ENCODE measurements at places on chromosomes 2 and 18.
A peak's percentile ranks its signal among the peaks of the same experiment; 100 is the strongest.

GRCh38 chr18:5974696-5975095, 79.4 kb upstream of the TMEM200C start:
- DNase-seq: no peak

DNA sequence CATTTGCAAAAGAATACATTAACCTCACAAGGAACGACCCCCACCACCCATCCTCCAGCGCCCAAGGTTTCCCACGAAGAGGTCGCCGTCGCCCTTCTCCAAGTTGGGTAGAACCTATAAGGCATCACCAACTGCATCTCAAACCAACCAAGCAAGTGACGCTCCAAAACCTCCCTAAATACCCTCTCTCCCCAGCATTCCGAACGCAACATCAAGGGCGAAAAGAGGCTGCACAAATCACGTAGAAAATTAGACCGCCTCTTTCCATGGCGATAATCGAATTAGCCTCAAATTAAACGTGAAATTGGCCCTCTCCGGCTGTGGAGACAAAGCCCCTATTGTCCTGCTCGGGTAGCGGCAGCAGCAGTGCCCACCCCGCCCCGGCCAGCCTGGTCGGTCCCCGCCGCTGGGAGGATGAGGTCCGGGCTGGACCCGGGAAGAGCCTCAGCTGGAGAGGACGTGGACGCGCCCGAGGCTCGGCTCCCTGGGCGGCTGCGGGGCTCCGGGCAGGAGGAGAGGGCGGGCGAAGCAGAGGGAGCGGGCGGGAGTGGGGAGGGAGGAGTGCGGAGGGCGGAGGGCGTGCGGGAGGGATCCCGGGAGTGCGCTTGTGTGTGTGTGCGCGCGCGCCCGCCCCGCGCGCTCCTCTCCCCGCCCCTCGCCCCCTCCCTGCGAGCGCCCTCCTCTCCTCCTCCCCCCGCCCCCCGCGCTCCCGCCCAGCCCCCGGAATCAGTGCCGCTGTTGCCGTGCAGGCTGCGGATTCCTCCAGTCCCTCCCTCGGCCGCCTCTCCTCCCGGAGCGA, at the start of gene SPTBN1:
TSS of gene SPTBN1 (plus strand) at position 765 of the 799 bp plus-strand sequence. CDS start 70,092 bp downstream, outside the sequence.
- DNase-seq: peak; percentile 91

DNA sequence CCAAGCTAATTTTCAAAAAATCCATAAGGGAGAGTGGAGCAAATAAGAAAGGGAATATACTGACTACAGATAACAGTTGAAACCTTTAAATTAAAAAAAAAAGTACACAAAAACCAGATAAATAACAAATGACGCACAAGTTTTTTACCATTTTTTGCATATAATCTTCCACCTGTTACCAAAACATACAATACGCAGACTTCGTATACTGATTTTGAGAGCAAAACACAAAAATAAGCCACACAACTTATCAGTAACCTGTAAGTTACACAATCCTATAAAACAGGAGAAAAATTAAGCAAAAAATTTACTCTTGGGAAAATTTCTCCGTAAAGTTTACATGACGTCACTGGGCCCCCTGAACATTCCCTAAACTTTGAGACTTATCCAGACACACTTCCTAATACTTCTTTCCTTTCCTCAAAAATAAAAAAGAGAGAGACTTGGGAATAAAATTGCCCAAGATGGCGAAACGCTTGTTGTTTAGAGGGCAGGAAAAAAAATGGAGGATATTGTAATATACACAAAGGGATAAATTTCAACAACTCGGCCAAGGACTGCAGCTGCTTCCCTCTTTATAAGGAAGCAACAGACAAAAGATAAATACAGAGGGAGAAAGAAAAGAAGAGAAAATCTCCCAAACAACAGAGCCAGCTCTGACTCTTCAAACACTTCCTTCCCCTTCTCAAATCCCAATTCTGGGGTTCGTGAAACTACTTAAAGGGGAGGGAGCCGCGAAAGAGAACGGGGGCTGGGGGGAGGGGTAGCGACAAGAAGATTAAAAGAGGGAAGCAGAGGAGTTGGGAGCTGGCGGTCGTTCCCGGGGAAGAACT, 1.6 kb downstream of the BAZ2B start:
- DNase-seq: no peak

DNA sequence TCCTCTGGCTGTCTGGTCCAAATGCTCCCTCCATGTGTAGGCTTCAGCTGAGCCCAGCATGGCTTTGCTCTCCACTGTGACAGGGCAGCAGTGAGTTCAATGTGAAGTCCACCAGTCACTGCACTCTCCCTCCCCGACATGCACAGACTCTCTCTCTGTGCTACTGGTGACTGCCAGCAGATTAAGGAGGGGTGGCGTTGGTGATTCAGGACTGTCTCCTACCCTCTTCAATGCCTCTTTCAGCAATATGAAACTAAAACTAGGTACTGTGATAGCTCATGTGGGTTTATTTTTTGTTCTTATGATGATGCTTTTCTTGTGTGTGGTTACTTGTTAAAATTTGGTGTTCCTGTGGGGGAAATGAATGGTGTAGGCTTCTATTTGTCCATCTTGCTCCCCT, 201.0 kb upstream of the RBMS1 start:
- no peak for DNase-seq

DNA sequence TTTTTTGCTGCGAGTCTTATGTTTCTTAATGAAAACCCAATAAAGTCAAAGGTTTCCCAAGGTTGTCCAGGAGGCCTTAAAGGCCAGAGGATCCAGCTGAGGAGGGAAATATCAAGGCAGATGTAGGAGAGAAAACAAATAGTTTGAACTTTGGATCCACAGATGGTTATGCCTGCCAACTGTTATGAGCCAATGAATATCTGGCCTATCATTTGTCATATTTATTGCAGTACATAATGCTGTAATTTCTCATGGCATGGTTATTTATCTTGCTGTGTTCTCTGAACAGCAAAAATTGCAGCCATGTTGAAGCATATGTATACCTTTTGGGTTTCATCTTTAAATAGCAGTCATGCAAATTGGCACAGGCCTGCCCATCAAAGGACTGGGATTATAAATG, 38.2 kb upstream of the CAVIN2 start:
- DNase-seq: no peak

GRCh38 chr2:15348636-15349035, 212.5 kb downstream of the NBAS start:
- no peak for DNase-seq

- no peak for DNase-seq
Measured at GRCh38 chr2:185373229-185373628, 365.4 kb upstream of the FSIP2 start.

GRCh38 chr2:234565842-234566619, 69.2 kb upstream of the ARL4C start:
- DNase-seq: peak; percentile 38

GRCh38 chr18:48868468-48869466, 82.0 kb downstream of the SMAD7 start:
- peak; percentile 48 for DNase-seq

DNA sequence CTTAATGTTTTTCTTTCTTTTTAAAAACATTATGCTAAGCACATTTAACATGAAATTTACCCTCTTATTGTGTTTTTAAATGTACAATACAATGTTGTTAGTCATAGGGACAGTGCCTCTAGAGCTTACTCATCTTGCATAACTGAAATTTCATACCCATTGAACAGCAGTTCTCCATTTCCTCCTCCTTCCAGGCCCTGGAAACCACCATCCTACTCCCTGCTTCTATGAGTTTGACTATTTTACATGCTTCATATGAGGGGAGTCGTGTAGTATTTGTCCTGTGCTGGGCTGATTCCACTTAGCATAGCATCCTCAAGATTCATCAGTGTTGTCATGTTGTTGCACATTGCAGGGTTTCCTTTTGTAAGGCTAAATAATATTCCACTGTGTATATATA, 92.6 kb downstream of the SPATS2L start:
- DNase-seq: peak; percentile 95

- DNase-seq: no peak
Measured at GRCh38 chr2:22485486-22485885, 899.5 kb upstream of the KLHL29 start.

GRCh38 chr18:7207366-7207915, 23.4 kb upstream of the LRRC30 start:
- DNase-seq: peak; percentile 6

GRCh38 chr2:184637781-184638180, 39.5 kb downstream of the ZNF804A start:
- DNase-seq: no peak

DNA sequence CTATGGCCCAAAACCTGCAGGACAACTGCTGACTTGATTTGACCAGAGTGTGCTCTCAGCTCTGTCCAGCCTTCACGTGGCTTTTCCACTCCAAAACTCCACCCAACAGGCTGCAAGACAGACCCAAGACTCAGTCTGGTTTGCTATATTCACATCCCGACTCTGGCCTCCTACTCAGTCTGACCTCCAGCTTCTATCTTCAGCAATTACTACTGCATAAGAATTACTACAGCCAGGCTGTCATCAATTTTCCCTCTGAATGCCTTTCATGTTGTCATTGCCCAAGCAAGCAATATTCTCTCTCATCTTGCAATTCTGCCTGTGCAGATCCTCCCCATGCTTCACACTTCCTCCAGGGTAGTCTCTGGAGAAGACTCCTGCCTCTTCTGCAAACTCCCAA, 53.6 kb upstream of the GYPC start:
- DNase-seq: no peak

- DNase-seq: no peak
Measured at GRCh38 chr2:232204457-232204931, 174.1 kb upstream of the ALPP start.

- no peak for DNase-seq
Measured at GRCh38 chr2:96532641-96533291, 3.8 kb upstream of the ARID5A start.

- DNase-seq: peak; percentile 54
Measured at GRCh38 chr2:173076581-173077345, 1.1 kb downstream of the MAP3K20 start.

Measured in fibroblast of skin of back (primary cell).